HCT116 (cell line): ENCODE measurements at places on chromosomes 13 and 19.

- no peak for DNase-seq
These were observed 95.2 kb upstream of the FAM216B start for GRCh38 chr13:42686165-42686564.

- DNase-seq, result no peak
These were observed 65.3 kb downstream of the KCTD15 start for GRCh38 chr19:33861950-33862349.

- DNase-seq, result no peak
These were observed 19.0 kb upstream of the S1PR4 start for GRCh38 chr19:3159565-3159964.

GRCh38 chr13:36675213-36675536 is 1.4 kb downstream of the SERTM1 start:
- no peak for DNase-seq

GRCh38 chr13:42078128-42078808 is 29.8 kb downstream of the DGKH start:
- no peak for DNase-seq

DNA sequence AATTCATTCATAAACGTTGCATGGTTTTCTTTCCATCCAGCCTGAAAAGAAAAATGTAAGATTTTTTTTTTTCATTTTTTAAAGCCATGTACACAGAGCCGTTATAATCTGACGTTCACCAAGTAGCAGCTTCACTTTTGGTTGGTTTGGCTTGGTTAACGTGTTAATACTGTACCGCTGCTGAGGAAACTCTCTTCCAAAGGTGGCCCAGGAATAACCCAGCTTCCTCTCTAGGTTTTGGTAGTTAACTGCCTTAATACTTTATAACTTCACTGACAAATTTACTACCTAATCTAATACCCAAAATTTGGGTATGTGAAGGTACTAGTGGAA is 1.7 kb downstream of the INTS6 start:
- no peak for DNase-seq

GRCh38 chr13:36297366-36298338 is at the start of gene CCDC169:
TSS of gene CCDC169 (minus strand) at chr13:36297814. CDS start at chr13:36297719, 95 bp downstream.
- no peak for DNase-seq

- no peak for DNase-seq
These were observed 161.6 kb downstream of the NDFIP2 start for GRCh38 chr13:79642596-79642995.

DNA sequence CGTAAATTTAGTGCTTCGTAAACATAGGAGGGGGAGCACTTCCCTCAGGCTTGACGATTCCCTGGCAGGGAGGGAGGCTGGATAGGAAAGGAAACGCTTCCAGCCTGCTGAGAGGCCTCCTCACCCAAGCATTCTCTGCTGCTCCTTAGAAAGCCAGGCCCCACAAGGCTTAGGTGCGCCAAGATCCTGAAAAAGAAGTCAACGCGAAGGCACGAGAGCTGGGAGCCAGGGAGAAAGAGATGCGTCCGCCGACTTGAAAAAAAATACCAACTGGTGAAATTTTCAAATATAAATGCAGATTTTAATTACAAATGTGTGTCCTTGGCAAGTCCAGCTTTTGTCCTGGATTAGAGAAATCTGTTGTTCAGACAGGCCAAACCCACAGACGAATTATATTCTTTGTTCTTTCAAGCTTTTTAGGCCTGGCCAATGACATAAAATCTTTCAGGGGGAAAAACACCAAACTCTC is 64.0 kb downstream of the ALOX5AP start:
- DNase-seq, result no peak

DNA sequence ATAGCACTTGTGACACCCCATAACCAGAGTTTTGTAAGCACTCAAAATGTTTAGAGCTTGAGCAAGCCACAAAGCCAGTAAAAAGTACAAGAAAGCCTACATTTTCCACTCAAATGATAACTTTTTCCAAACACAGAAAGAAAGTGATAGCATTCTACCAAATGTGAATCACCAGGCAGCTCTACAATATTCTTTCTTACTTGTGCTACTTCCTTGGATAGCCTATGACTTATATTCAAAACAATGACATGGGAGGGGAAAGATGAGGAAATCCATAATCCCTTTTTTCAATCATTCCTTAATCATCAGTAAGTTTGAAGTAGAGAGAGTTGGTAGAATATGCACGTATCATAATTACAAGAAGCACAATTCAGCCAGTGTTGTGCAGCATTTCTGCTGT is 650.8 kb upstream of the PCDH9 start:
- DNase-seq, result no peak

DNA sequence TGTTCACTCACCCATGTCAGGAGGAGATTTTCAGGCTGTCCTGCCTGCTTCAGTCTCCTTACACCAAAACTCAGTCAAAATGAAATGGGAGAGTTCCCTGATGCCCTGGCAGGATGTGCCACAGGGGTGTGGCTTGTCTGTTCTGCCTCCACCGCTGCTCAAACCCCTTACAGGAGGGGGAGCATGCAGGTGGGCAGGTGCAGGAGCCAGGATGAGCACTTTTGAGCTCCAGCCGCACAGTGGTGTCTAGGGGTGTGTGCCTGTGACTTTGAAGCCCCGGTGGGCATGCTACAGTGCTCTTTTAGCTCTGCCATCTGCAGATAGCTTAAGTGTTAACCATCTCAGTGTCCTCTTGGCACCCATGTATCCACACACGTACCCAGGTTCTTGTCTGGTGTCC is 71.9 kb upstream of the IPO5 start:
- no peak for DNase-seq

DNA sequence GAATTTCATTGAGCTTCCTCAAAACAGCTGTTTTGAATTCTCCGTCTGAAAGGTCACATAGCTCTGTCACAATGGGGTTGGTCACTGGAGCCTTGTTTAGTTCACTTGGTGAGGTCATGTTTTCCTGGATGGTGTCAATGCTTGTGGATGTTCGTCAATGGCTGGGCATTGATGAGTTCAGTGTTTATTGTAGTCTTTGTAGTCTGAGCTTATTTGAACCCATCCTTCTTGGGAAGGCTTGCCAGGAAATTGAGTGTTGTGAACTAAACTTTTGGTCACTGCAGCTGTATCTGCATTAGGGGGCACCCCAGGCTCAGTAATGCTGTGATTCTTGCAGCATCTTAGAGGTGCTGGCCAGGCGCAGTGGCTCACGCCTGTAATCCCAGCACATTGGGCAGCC is 22.0 kb downstream of the BLOC1S3 start:
- no peak for DNase-seq
